ENCODE measurements at places on chromosomes 13 and 19.

GRCh38 chr13:110070511-110071120 is 236.3 kb downstream of the COL4A1 start:
- DNase-seq, result peak; percentile 72

- no peak for DNase-seq
These were observed 31.6 kb downstream of the WDR87 start for GRCh38 chr19:37874784-37875183.

GRCh38 chr19:23273022-23273589 is 22.9 kb upstream of the ZNF724 start:
- DNase-seq, result no peak

- DNase-seq, result no peak
These were observed 84.1 kb upstream of the KLF12 start for GRCh38 chr13:74218291-74218690.

GRCh38 chr13:109113427-109113826 is 484.0 kb downstream of the MYO16 start:
- DNase-seq, result no peak

DNA sequence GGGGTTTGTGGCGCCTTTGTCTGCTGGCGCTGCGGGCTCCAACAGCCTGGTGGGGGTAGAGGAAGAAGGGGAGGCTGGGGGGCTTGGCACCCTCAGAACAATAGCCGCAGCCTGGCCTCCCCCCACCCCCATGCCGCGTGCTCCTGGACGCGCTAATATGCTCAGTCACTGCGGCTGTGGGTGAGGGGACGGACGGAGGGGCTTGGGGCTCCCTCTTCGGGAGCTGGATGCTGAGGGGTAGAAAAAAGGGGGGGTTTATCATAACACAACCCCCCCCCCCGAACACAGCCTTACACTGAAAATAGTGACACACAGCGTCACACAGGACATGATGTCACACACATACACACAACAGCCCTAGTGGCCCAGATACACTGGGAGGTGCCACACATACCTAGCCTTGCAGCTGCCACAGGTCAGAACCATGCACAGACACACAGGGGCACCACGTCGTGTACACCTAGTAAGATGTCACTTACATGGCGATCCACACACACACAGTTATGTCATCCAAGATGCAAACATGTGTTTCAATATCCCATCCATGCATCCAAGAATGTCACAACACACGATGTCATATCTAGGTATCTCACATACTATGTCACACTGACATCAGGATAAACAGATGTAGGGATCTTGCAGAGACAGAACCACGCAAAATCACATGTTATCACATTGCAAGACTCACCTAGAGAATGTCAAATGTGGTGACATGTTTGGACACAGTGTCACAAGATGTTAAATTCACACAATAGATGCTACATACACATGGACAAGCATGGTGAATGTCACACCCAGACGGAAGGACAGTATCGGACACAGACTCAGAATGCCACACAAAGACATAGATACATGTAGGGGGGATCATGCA is 806 bp downstream of the MAST1 start:
- no peak for DNase-seq

DNA sequence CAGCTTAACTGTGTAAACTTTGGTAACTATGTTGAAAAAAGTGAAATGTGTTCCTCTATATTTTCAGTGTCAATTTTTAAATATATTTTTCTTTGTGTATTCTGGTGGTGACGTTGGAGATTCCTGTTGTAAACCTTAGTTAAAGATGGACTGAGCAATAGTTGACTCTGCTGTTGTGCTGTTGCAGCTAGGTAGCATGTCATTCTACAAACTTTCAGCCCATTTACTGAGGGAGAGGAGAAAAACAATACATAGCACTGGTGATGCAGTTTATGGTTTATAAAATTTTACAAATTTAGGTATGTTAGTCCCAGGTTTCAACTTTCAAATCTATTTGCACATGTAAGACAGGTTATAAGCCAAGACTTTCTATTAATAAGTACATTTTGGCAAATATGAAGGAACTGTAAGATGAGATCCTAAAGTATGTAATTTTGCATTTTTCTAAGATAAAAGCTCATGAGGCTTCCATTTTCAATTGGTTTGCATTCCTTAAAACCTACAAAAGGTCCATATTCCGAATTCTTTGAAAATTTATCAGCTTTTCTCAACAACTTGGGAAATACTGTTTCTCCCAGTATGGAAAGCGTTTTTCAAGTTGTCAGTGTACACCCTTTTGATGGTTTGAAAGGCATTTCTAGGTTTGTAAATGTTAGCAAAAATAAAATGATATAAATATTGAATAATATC is 1.5 kb downstream of the NDFIP2 start:
- DNase-seq, result peak; percentile 31

DNA sequence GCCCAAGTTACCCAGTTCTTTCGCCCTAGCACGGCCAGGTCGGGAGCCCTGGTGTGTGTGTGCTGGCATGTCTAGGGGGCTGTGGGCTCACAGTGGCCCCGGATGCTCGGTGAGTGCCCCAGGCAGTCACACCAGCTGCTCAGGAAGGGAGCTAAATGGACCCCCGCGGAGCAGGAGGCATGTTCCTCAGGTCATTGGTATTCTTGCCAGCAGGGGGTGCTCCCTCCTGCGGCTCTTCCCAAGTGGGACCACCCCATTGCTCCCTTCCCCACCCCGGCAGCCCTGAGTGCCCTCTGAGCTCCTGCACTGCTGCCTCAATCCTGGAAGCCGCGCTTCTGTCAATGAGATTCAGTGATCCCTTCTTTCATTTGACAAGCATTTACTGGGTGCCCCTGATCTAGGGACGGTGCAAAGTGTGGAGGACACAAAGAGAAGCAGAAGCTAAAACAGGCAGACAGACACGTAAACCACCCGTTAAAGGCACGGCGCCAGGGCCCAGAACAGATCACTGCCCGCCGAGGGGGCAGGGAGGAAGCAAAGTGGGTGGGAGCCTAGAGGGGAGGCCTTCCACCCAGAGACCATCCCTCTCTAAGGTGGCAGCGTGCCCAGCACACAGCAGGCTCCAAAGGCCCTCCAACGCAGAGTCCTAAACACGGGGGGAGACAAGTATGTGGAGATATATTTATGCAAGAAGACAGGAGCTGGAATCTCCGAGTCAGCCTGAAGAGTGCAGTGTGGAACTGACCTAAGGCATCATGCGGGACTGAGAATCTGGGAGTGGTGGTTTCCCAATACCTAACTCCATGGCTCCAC is 5.2 kb upstream of the ADPRHL1 start:
- peak; percentile 13 for DNase-seq

DNA sequence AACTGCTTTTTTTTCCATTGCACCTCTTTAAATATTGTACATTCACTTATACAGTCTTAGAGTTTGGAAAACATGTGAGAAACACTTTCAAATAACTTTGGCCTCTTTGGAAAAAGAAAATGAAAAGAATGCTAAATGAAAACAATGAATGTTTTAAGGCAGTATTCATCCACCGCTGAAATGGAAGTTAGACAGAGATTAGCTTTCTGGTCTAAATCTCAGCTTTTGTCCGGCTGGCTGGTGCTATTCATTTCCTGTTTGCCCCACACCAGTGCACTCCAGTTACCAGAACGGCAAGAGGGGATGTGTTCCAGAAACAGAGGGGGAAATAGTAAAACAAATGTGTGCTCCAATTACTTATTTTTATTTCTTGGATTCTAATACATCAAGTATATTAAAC is 1201.3 kb downstream of the EFNB2 start:
- peak; percentile 70 for DNase-seq

- DNase-seq, result peak; percentile 95
These were observed 19.6 kb upstream of the EPHX3 start for GRCh38 chr19:15251749-15252397.

DNA sequence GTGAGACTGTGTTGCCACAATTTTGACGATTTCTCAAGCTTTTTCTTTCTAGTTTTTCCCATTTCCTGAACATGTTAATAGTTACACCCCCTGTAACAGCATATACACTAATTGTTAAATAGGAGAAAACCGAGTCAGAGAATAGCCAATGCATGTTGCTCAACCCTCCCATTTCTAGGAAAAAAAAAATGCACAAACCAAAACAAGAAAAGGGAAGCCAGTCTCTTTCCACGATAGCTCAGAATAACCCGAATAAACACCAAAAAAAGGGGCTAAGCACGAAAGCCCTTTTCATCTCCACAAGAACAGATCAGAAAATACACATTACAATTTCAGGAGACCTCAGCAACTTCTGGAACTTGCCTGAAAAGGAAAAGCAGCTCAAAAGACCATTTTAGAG is 16.3 kb downstream of the LATS2 start:
- DNase-seq, result no peak

- DNase-seq, result peak; percentile 93
These were observed 543.0 kb downstream of the IRS2 start for GRCh38 chr13:109243311-109243951.

DNA sequence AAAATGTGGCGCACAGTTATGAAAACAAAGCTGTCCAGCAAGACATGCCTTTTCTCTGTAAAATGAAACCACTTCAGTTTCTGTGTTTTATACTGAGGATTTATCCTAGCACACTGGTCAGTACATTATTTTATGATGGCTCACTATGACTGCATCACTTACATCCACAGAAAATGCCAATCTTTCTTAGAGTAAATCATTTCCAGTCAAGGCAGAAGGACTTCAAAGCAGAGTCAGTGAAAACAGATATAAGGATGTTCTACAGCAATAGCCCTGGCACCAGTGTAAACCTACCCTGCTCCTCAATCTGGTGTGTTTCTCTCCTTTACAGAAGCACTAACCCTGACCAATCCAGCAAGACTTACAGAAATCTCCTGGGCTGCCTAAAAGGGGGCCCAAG is 473.5 kb downstream of the GPC6 start:
- peak; percentile 9 for DNase-seq

DNA sequence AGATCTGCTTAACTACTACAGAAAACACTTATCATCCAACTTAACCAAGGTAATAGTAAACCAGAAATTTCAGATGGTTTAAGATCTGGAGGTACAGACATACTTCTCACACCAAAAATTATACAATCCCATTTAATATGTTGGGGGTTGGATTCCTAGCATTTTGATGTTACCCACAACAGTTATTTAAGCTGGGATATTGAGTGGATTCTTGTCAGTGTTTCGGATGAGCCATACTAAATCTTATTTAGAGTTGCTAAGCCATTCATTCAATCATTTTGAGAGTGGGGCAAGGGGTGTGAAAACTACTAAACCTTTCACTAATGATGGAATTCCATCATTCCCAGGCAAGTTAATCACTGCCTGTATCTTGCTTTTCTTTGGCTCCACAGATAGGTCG is 40.6 kb downstream of the KATNAL1 start:
- no peak for DNase-seq

DNA sequence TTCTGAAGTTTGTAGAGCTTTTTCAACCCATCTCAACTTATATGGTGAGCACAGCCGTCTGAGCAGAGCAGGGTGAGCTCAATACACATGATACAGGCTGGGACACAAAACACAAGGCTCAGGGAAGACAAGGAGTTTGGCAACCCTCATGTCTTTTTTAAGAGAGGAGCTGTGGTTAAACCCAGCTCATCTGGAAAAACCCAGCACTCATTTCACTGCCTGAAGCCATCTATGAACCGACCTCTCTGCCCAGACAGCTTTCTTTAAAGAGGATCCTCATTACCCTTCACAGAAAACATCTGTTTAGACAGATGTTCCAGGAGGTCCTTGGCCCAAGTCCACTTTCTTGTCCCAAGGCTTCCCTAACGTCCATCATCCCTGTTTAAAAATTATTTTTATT is 170.0 kb upstream of the TSHZ3 start:
- no peak for DNase-seq

- DNase-seq, result no peak
These were observed 1.2 kb upstream of the TMC4 start for GRCh38 chr19:54173951-54174834.

- no peak for DNase-seq
These were observed 159.1 kb upstream of the KL start for GRCh38 chr13:32857077-32857476.

DNA sequence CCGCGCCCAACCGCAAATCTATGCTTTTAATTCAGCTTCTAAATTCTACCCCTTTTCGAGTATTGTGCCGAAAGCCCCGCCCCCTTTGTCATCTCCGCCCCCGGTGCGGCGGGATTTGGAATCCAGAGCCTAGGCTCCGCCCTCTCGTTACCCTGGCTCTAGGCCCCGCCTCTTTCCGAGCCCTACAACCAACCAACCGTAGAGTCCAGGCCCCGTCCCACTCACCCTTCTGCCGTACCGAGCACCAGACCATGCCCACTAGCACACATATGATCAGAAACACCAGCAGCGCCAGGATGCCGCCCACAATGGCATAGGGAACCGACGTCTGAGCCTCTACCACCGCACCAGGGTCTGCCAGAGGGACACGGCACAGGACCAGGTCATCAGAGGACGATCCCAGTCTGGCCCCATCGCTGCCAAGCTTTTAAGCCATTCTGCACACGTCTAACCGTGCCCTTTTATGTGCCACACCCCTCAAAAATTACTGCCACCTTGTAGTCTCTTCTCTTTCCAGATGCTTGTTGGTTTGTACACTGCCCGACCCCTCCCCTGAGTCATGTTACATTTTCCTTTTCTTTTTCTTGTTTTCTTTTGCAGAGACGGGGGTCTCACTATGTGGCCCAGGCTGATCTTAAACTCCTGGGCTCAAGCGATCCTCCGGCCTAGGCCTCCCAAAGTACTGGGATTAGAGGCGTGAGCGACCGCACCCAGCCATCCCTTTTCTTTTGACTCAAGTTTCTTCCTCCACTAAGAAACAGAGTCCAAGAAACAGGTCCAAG is 4.7 kb upstream of the ZNF428 start:
- no peak for DNase-seq

DNA sequence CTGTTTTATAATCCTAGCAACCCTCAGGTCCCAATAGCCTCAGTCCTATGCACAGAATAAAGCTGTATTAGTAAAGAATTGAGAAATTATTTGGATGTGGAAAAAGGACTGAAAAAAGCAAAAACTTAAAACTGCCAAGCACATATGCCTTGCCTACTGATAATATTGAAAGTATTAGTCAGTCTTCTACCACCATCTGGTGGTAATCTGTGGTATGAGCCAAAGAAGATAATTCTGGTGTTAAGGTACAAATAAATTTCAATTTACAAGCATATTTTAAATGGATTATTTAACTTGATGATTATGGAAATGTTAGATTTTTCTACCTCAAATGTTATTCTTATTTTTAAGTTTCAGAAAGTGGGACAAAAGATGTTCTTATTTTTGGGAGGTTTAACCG is 460.3 kb upstream of the KLHL1 start:
- peak; percentile 2 for DNase-seq
